Esophagus muscularis mucosa (tissue), 4 donors: ENCODE measurements at places on chromosomes 3 and 15. TPM values are rescaled to one million over a fixed set of nuclear protein-coding genes. Genes with fewer than 3 reads are reported as not detected.

GRCh38 chr15:80710635-80711554 is 15.8 kb downstream of the ABHD17C start:
- no peak for DNase-seq

Gene GMPPB
- total RNA-seq: 12.0 TPM

GRCh38 chr3:67635257-67635656 is 19.2 kb downstream of the SUCLG2 start:
- DNase-seq: no peak

GRCh38 chr3:125683067-125683829 is 88.0 kb upstream of the OSBPL11 start:
- DNase-seq: no peak

GRCh38 chr3:23894254-23895061 is 22.3 kb downstream of the NKIRAS1 start:
- DNase-seq: no peak

GRCh38 chr3:98733812-98734281 is 29.3 kb upstream of the ST3GAL6 start:
- DNase-seq: no peak

- no peak for DNase-seq
These were observed 127.2 kb downstream of the NFKBIZ start for GRCh38 chr3:101976473-101976872.

GRCh38 chr15:38560456-38560926 is 4.1 kb downstream of the RASGRP1 start:
- DNase-seq: peak; percentile 45

DNA sequence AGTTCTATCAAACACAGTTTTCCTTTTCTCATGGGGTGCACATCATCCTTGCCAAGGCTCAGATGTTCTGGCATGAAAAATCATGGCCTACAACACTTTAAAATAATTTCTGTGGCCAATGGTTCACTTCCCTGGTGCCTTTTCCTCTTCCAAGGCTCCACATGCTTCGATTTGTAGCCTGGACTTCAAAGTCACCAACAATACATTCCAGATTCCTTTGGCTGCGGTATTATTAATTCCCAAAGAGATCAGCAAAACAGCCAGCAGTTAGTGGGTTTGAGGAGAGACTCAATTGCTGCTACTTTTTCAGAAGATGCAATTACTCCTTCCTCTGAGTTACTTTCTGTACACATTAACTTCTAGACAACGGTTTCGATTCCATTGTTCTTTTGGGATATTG is 80.3 kb upstream of the CCDC80 start:
- no peak for DNase-seq

Gene BNIP2
- 229 TPM for total RNA-seq

DNA sequence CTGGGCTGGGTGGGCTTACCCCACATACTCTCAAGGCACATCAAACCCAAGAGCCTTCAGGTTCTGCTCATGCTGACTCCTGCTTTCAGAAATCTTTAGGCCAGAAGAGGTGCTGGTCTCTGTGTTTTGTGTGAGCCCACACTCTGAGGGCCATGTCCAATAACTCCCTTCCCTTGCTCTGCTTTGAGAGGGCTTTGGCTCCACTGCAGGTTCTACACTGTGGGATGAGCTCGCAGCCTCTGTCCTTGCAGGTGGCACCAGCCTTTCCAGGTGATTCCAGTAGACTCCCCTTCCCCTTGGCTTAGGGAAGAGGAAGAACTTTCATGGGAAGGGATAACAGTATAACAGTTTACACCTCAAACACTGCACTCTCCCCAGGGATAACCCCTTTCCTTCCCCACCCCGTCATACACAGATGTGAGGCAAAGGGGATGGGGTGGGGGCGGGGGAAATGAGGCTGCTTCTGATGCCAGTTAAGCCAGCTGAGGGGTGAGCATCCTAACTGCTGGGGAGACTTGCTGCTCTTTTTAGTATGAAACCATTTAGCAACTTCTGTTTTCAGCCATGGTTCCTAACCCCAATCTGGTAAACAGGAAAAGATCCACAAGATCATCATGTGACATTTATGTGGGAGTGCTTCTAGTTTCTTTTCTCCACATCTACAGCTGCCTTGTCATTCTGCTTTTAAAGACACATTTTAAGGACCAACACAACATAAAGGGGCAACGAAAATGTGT is 262.4 kb downstream of the SLC9A9 start:
- no peak for DNase-seq

Gene GPR160
- 1.2 TPM for total RNA-seq

GRCh38 chr3:69443457-69443920 is 57.6 kb upstream of the FRMD4B start:
- no peak for DNase-seq

GRCh38 chr3:195715583-195716266 is 5.1 kb upstream of the MUC20 start:
- no peak for DNase-seq

GRCh38 chr15:63493436-63493835 is 11.0 kb upstream of the USP3 start:
- no peak for DNase-seq

- no peak for DNase-seq
These were observed 89.4 kb upstream of the C3orf80 start for GRCh38 chr3:160135851-160136250.

Gene HCN4
- not detected for total RNA-seq

DNA sequence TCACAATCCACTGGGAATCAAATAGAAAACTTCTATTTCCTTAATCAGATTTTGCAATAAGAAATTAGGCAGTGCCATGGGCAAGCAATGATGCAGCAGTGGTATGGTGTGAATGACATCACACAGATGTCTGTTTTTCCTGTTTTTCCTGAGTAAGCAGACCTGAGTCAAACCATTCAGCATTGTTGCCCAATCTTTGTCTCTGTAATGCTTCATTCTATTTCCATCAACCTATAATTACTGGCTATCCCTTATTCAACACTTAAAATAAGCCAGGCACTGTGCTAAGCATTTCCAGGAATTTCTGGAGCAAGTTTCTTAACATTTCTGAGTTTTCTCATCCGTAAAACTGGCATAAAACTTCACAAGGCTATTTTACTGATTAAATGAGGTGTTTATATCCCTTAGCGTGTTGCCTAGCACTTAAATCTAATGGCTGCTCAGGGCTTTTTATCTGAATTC is 11.3 kb upstream of the OXSR1 start:
- no peak for DNase-seq

- DNase-seq: peak; percentile 96
These were observed 16.2 kb downstream of the RFT1 start for GRCh38 chr3:53114011-53114400.

Gene ITIH4
- total RNA-seq: 3.2 TPM

Gene IFT122
- total RNA-seq: 21.3 TPM

Gene NR2E3
- not detected for total RNA-seq
